ENCODE measurements at places on chromosomes 5 and 9. TPM values are rescaled to one million over a fixed set of nuclear protein-coding genes. Genes with fewer than 3 reads are reported as not detected.
A peak's percentile ranks its signal among the peaks of the same experiment; 100 is the strongest.

IL17B gene
- 0.49 TPM for polyA plus RNA-seq

RASA1 gene
- 36.8 TPM for polyA plus RNA-seq

PCDHGA3 gene
- 2.5 TPM for polyA plus RNA-seq

DNA sequence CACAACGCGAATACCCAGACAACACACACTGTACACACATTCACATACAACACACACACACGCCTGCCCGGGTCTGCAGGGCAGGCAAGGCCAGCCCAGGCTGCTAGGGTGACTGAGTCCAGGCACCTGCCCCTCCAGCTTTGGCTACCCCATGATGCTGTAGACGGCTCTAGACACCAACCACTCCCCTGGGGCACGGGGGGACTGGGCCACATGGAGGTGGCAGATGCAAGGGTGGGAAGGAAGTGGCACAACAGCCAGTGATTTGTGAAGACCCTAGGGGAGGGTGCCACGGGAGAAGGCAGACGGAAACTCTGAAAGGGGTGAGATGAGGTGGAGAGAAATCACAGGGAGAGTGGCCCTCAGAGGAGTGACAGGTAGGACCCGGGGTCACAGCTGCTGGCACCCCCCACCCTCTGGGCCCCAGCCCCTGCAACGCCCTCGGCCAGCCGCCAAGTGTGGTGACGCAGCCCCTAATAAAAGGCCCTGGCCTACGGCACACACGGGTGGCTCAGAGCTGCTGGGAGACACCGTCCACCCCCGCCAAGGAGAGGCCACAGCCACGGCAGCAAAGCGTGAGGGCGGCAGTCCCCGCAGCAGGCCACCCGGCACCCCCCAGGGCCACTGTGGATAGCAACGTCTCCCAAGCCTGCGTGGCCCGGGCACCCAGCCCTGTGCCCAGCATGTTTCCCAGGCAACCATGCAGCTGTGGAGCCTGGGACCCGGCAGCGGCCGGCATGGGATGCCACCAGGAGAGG is 6.6 kb upstream of the CCDC187 start:
- DNase-seq = no peak

- no peak for DNase-seq
Measured at GRCh38 chr5:88389338-88390095, 120.9 kb upstream of the TMEM161B start.

GRCh38 chr9:129513282-129513681 is 107.6 kb downstream of the C9orf50 start:
- no peak for DNase-seq

DNA sequence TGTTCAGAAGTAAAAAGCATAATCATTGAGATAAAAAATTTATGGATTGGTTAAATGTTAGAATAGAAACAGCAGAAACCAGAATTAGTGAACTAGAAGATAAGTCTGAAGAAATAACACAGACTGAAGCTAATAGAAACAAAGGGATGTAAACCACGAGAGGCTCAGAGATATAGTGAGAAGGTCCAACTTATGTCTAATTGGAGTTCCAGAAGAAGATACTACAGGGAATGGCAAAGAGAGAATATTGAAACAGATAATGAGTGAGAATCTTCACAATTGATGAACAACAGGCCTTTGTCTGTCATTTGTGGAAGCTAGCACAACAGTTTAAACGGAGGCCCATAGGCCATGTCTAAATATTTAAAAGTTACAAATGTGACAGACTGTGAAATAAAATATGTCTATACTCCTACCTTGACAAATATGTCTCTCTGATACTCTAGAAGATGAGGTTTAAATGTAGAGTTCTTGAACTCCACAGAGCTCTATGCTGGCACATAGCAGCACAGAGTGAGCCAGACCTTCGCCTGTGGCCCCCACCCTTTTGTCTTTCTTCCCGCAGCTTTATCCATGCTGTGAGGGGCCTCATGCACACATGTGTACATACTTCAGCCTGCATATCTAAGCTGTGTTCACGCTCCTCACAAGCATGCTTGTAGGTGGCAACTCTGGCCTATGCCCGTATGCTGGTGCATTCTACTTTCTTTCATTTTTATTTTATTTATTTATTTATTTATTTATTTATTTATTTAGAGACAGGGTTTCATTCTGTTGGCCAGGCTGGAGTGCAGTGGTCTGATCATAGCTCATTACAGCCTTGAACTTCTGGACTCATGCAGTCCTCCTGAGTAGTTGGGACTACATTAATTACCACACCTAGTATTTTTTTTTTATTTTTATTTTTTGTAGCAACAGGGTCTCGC is 45.0 kb upstream of the ABL1 start:
- no peak for DNase-seq

DNA sequence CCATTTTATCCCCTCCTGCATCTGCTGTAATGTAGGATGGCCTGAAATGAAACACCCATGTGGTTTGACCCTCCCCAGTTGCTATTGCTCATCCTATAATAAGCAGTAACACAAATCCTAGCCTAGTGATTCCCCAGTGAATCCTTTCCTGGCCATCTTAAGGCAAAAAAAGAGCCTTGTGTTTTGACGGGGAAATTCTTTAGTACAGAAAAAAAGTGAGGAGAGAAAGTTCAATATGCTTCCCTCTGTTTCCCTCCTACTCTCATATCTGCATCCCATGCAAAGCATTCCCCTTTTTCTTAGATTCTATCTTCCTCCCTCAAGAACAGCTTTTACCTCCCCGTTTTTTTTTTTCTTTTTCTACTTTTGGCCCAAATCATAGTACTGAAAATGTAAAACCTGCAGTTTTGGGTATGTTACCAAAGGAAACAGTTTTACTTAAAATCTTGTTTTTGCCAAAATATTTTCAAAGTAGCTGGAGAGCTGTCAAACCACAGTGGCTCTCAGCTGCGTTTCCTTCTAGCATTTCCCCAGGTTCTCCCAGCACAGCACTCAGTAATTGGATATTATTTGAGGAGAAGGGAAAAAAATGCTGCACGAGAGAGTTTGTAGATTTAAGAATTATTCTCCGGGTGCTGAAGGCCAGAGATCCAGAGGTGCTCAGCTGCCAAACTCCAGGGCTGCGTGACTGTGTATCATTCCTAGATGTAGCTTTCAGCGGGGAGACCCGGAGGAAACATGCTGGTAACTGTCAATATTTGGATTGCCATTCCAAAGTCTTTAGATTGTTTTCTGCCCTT is 321.4 kb downstream of the NPR3 start:
- DNase-seq = peak; percentile 37

- no peak for DNase-seq
Measured at GRCh38 chr5:60916646-60917045, 28.2 kb downstream of the ERCC8 start.

DNA sequence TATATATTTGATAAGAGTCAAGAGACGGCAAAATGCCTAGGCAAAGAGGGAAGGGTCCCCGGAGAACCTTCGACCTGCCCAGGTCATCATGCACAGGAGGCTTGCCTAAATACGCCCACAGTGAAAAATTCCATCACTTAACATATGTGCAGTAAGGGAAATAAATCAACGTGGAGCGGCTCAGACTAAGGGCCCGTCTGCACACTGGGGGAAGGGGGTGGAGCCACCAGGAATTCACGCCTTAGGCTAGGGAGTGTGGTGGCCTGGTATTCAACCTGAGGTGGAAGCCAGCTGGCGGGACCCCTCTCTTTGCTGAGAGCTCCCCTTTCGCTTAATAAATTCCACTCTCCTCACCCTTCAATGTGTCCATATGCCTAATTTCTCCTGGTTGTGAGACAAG is 8.3 kb downstream of the PTBP3 start:
- DNase-seq = no peak

DNA sequence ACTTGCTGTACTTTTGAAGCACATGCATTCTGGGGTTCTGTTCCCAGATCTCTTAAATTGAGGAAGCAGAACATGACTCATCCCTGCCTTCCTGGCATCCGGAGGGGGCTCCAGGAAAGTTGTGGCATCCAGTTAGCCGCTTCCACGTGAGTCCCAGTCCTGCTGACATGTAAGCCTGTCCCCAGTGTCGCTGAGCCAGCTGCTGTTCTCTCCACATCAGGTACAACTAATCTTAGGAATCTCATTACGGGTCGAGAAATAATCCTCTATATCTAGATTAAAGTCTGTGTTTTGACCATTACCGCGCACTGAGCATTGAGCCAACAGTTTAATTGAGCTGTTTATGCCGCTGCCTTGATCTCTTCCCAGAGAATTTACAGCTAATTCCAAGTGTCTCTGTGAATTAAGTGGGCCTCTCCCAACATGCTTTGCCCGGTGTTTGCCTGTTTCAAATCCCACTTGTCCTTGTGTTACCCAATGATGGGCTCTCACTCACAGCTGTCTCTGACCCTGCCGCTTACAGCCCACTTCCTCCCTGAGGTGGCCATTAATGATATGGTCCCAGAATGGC is 10.5 kb upstream of the SHB start:
- DNase-seq = no peak

DNA sequence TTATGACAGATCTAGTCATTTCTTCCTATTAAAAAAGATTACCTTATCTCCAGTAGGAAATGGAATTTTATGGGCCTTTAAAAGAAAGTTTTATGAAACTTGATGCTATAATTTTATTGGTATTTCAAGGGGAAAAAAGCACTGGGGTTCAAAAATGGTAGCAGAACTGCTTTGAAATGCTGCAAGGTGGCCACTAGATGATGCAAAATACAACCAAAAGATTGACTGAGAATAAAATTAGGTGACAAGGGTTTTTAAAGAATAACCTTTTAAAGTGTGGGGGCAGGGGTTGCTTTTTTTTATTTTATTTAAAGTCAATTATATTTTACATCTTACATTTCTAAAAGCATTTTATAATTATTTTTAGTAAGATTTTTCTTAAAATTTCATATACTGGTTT is 61.7 kb downstream of the KLF9 start:
- DNase-seq = no peak
